Muscle of leg (tissue), 16 donors: ENCODE measurements at places on chromosomes 7 and 10.

DNA sequence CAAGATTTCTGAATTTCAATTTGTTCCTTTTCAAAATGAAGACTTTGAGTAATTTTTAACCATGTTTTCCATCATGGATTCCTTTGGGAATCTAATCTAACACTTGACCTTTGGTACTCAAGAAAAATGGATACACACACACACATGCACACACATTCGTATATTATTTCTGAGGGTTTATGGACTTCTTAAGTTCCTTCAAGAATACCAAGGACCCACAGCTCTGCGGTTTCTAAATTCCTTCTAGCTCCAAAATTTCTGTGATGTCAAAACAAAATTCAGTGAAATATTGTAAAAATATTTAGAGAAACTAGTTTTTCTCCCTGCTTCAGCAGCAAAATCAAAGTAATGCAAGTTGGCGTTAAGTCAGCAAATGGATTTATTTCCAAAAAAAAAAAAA is 98.3 kb upstream of the FAM13C start:
- no peaks in the 10 kb centered on the region for H3K36me3 ChIP-seq
- H3K4me1 ChIP-seq: no peaks in the 10 kb centered on the region
- no peak overlapping the region for H3K4me3 ChIP-seq
- H3K27me3 ChIP-seq: no peaks in the 10 kb centered on the region
- H3K27ac ChIP-seq: no peak overlapping the region

- DNase-seq: peak; percentile 99
- H3K4me1 ChIP-seq: peaks cover 48% of the 10 kb centered on the region
- peak overlapping the region; percentile 97 for H3K27ac ChIP-seq
- H3K36me3 ChIP-seq: no peaks in the 10 kb centered on the region
- H3K27me3 ChIP-seq: no peaks in the 10 kb centered on the region
- peak overlapping the region; percentile 37 for H3K4me3 ChIP-seq
These were observed 6.6 kb downstream of the CPA2 start for GRCh38 chr7:130273081-130273932.

- H3K4me1 ChIP-seq: peaks cover 21% of the 10 kb centered on the region
- DNase-seq: peak; percentile 41
- H3K27me3 ChIP-seq: peaks cover 6% of the 10 kb centered on the region
- H3K36me3 ChIP-seq: no peaks in the 10 kb centered on the region
These were observed 4.9 kb upstream of the SCD start for GRCh38 chr10:100341953-100342626.

DNA sequence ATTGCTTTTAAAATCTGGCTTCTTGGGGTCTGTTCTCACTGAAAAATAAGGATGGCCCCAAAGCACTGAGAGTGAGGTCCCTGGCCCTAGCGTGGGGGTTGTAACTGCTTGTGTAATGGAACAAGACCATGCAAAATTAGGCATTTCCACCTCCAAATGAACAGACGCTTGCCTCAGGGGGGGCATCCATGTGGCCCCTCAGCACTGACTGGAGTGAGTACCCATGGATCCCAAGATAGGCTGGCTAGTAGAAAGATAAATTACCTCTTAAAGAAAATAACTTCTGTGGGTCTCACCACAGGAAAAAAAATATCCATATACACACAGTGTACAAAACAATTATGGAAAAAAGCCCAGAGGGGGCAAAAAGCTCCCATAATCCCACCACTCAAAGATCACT is 15.2 kb upstream of the CPA1 start:
- H3K27me3 ChIP-seq: no peaks in the 10 kb centered on the region
- peak overlapping the region; percentile 8 for H3K4me3 ChIP-seq
- no peaks in the 10 kb centered on the region for H3K36me3 ChIP-seq
- H3K4me1 ChIP-seq: peaks cover 77% of the 10 kb centered on the region

DNA sequence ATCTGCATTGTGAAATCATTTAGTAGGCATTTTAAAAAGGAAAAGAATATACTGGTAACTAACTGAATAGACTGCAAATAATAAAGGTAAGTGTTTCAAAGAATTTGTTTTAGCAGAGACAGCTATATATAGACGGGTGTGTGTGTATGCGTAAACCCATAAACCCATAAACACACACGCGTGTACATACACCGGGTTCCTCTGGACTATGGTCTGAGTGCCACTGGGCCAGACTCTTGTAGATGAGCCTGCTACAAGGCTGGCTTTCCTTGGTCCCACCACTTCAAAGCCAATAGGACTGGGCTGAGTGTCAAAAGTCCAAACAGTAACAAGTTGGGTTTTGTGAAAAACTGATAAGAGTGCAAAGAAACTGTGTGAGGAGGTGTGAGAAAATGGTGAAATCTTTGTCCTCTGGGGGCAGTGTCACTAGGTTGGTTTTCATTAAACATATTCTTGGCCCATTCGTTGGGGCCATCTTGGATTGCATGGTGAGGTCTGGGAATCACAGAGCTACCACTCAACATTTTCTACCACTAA is 39.8 kb downstream of the GNA12 start:
- H3K4me1 ChIP-seq: peaks cover 29% of the 10 kb centered on the region
- no peak overlapping the region for H3K27ac ChIP-seq
- no peak for DNase-seq

GRCh38 chr7:132275416-132276233 is 300.6 kb downstream of the PLXNA4 start:
- no peak overlapping the region for H3K4me3 ChIP-seq
- no peak for DNase-seq
- H3K4me1 ChIP-seq: no peaks in the 10 kb centered on the region
- no peak overlapping the region for H3K27ac ChIP-seq

GRCh38 chr7:19561121-19561805 is 147.6 kb downstream of the POLR1F start:
- no peaks in the 10 kb centered on the region for H3K27me3 ChIP-seq
- H3K36me3 ChIP-seq: no peaks in the 10 kb centered on the region
- no peak overlapping the region for H3K4me3 ChIP-seq
- no peak overlapping the region for H3K27ac ChIP-seq

DNA sequence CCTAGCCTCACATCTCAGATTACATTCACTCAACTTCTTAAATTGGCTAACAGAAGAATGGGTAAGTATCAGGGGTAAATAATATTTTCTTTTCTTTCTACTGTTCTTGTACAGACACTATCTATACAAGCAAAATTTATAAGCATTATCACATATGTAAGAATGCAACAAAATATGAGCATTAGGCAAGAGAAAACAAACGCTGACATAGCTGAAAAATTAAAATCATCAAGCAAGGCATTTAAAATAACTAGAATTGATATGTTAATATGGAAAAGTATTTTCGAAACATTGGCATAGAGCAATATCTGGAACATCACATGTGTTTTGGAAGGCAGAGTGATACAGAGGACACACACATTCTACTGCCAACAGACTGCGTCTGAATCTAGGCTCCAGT is 1175.3 kb upstream of the LRRN3 start:
- no peaks in the 10 kb centered on the region for H3K27me3 ChIP-seq
- no peaks in the 10 kb centered on the region for H3K4me1 ChIP-seq
- H3K36me3 ChIP-seq: no peaks in the 10 kb centered on the region
- H3K4me3 ChIP-seq: no peak overlapping the region

DNA sequence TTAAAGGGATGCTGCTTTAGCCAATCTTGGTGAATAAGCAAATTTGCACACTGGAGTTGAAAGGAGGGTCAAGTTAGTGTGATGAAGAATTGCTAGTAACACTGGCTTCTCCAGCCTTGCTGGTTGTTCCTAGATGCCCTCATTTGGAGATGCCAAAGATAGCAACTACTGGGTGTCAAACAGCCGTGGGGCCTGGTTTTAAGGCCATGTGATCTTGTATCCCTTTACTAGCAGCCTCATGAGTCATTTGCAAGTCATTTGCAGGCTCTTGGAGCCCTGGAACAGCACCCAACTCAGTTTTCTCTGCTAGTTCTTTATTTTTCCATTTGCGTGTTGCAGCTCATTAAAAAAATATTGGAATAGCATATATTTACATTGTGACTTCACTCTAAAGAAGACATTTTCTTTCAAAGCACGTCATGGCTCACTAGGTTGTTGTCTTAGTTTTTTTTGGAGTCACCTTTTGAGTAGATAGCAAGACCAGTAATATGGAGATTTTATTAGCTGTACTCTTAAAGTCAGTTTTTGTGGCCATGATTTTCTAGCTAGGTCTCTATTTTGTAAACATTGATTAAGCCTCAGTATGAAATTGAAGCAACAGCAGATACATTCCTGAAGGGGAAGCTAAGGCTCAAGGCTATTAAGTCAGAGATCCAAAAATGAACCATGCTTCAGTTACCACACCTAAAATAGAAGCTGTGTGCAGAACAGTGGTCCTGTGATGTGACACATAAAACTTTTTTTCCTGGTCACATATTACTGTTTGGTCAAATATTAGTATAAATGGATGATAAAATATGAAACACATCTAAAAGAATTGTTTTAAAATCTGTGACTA is 1.3 kb downstream of the LSMEM1 start:
- H3K4me3 ChIP-seq: peak overlapping the region; percentile 24
- peak; percentile 79 for DNase-seq
- H3K27ac ChIP-seq: peak overlapping the region; percentile 83
- H3K4me1 ChIP-seq: peaks cover 12% of the 10 kb centered on the region

DNA sequence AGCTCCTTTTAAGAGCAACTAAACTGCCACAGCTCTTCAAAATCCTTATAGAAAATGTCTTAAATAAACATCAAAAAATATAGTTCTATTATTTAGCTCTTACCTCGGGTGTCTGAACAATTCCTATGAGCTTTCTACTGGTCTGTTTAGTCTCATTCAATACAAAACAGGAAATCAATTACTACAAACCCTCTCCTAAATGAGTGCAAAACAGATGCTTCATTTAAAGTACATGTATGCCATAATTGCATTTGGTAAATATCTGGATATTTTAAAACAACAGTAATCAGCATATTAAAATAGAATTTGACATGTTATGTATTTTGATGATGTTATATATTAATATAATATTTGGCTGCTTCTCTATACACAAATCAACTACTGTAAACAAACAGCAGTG is 38.5 kb upstream of the MTPN start:
- H3K4me3 ChIP-seq: no peak overlapping the region
- H3K27me3 ChIP-seq: no peaks in the 10 kb centered on the region
- H3K27ac ChIP-seq: no peak overlapping the region
- no peaks in the 10 kb centered on the region for H3K36me3 ChIP-seq
- no peaks in the 10 kb centered on the region for H3K4me1 ChIP-seq

DNA sequence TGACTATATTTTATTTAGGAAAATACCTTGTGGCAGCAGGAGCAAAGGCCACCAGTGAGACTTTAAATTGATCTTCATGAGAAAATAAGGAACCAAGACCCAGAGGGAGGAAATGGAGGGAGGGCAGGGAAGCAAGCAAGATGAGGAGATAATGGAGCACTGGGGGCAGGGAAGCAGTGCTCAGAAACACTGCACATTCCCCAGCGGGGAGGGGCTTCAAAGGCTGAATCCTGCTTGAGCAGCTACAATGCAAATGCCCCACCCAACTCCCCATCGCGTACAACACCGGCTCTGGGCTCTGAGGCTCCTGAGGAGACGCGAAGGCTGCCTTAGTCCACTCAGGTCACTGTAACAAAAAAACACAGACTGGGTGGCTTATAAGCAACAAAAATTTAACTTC is 503.8 kb downstream of the GRID1 start:
- H3K27me3 ChIP-seq: no peaks in the 10 kb centered on the region
- H3K4me3 ChIP-seq: no peak overlapping the region
- H3K36me3 ChIP-seq: no peaks in the 10 kb centered on the region
- no peak for DNase-seq
- no peak overlapping the region for H3K27ac ChIP-seq

- no peak overlapping the region for H3K27ac ChIP-seq
- no peak for DNase-seq
- H3K27me3 ChIP-seq: no peaks in the 10 kb centered on the region
These were observed 141.3 kb downstream of the CFTR start for GRCh38 chr7:117621075-117621618.

- peak; percentile 83 for DNase-seq
- no peaks in the 10 kb centered on the region for H3K36me3 ChIP-seq
- peak overlapping the region; percentile 90 for H3K27ac ChIP-seq
These were observed 290.0 kb upstream of the PHYHIPL start for GRCh38 chr10:58886406-58886805.

- DNase-seq: no peak
- H3K27ac ChIP-seq: no peak overlapping the region
- peaks cover 45% of the 10 kb centered on the region for H3K36me3 ChIP-seq
- H3K27me3 ChIP-seq: no peaks in the 10 kb centered on the region
- peaks cover 3% of the 10 kb centered on the region for H3K4me1 ChIP-seq
These were observed 133.6 kb downstream of the RNF216 start for GRCh38 chr7:5647816-5648215.

- no peak for DNase-seq
- H3K4me3 ChIP-seq: no peak overlapping the region
These were observed 233.6 kb upstream of the BMPER start for GRCh38 chr7:33671531-33672262.

GRCh38 chr10:102785818-102786217 is 42.1 kb downstream of the WBP1L start:
- peaks cover 8% of the 10 kb centered on the region for H3K36me3 ChIP-seq
- peak; percentile 89 for DNase-seq
- H3K4me1 ChIP-seq: peaks cover 41% of the 10 kb centered on the region
- no peaks in the 10 kb centered on the region for H3K27me3 ChIP-seq
- peak overlapping the region; percentile 91 for H3K27ac ChIP-seq
- no peak overlapping the region for H3K4me3 ChIP-seq

GRCh38 chr10:8531116-8531515 is 476.6 kb downstream of the GATA3 start:
- no peak for DNase-seq
- H3K4me3 ChIP-seq: no peak overlapping the region
- no peaks in the 10 kb centered on the region for H3K36me3 ChIP-seq

GRCh38 chr10:14688606-14689005 is 86.1 kb downstream of the FAM107B start:
- no peaks in the 10 kb centered on the region for H3K36me3 ChIP-seq
- no peak overlapping the region for H3K27ac ChIP-seq
- H3K4me1 ChIP-seq: no peaks in the 10 kb centered on the region
- peaks cover 2% of the 10 kb centered on the region for H3K27me3 ChIP-seq

DNA sequence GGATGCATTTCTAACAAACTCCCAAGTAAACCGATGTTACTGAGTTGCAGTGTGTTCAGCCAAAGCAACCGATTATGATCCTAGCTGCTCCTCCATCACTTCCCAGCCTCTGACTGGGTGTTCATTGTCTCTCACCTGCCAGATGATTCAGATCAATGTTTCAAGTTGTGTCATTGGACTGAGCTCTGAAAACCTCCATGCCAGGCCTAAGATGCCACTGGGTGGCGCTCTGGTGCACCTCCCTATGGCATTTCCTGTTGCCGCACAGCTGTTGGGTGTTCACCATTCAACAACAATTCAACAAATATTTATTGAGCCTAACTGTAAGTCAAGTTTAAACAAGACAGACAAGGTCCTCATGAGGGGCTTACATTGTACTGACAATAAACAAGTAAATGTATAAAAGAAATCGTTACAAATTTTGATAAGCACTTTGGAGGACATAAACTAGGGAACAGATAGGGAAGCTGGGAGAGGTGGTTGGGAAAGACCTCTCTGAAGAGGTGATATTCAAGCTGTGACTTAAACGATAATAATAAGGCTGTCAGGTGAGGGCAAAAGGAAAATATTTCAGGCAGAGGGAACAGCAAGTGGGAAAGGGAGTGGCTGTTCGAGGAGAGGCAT is 22.8 kb downstream of the RGR start:
- peaks cover 12% of the 10 kb centered on the region for H3K4me1 ChIP-seq
- no peak for DNase-seq
- no peaks in the 10 kb centered on the region for H3K36me3 ChIP-seq

GRCh38 chr7:122304319-122304975 is at the start of gene FEZF1:
TSS of gene FEZF1 (minus strand) at chr7:122304750. CDS start at chr7:122304437, 313 bp downstream.
- H3K4me3 ChIP-seq: peak within 1 kb of the TSS; percentile 12
- no peak within 1 kb of the TSS for H3K27ac ChIP-seq
- peaks cover 84% of the 10 kb centered on the region for H3K27me3 ChIP-seq

- no peaks in the 10 kb centered on the region for H3K4me1 ChIP-seq
- no peaks in the 10 kb centered on the region for H3K27me3 ChIP-seq
- DNase-seq: no peak
These were observed 120.1 kb upstream of the PRR15 start for GRCh38 chr7:29443552-29443951.
